ENCODE measurements at places on chromosomes 2 and 18.

- no peak for DNase-seq
Observed at GRCh38 chr18:38502539-38502938, 936.9 kb upstream of the CELF4 start.

- no peak for DNase-seq
Observed at GRCh38 chr18:31983020-31983419, 35.6 kb upstream of the RNF125 start.

GRCh38 chr2:154698296-154698720, at the start of gene KCNJ3:
Gene KCNJ3 (plus strand): TSS chr2:154698695. CDS start chr2:154698776, 81 bp downstream.
- no peak for DNase-seq

DNA sequence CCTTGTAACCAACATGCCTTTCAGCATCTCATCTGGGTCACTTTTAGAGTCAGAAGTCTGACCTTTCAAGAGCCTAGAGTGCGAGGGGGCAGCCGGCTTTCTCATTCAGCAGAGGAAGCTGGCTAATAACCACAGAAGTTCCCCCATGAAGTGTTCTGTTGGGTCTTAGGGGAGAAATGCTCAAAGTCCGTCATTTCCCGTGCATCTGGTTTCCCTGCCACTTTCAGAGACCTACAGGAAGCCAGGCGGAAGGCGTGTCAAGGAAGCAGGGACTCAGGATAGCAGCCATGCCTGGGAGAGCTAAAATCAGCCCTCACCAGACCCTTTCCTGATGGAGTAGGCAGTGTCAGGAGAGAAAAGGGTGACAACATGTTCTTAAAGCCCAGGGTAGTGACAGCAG, 301.8 kb upstream of the ID2 start:
- no peak for DNase-seq

DNA sequence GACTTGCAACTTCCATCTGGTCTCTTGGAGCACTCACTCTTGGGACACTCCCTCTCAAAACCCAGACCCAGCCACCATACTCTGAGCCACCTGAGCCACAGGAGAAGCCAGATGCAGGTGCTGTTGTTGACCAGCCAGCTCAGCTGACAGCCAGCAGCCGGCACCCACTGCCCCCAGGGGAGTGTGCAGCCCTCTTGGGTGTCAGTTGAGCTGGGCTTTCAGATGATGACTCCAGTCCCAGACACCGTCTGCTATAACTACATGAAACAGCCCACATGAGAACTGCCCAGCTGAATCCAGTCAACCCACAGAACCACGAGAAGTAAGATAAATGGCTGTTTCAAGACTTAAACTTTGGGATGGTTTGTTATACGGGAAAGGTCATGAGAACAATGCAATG, 10.7 kb upstream of the IGFBP2 start:
- no peak for DNase-seq

- DNase-seq: no peak
Observed at GRCh38 chr2:120778244-120778643, 42.6 kb downstream of the GLI2 start.

DNA sequence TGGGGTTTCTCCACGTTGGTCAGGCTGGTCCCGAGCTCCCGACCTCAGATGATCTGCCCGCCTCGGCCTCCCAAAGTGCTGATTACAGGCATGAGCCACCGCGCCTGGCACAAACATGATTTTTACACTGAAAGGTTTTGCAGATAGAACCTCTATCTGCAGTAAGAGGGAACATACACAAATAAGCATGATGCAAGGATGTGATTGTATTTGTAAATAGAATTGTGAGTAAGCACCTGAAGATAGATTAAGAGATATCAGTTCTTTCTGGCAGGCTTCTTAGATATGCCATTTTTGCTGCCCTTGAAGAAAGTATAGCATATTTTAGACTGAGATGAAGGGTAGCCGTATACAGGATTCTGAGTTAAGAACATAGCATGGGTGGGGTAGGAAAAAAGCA, 3.6 kb downstream of the COMMD1 start:
- no peak for DNase-seq

DNA sequence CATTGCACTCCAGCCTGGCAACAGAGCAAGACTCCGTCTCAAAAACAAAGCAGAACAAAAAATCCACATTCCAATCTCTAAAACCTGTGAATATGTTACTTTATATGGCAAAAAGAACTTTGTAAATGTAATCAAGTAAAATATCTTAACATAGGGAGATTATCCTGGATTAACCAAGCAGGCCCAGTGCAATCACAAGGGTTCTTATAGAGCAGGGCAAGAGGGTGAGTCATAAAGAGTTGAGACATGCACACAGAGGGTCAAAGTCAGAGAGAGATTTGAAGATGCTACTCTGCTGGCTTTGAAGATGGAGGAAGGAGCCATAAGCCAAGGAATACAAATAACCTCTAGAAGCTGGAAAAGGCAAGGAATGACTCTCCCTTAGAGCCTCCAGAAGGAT, 60.9 kb upstream of the SLC9A2 start:
- no peak for DNase-seq

DNA sequence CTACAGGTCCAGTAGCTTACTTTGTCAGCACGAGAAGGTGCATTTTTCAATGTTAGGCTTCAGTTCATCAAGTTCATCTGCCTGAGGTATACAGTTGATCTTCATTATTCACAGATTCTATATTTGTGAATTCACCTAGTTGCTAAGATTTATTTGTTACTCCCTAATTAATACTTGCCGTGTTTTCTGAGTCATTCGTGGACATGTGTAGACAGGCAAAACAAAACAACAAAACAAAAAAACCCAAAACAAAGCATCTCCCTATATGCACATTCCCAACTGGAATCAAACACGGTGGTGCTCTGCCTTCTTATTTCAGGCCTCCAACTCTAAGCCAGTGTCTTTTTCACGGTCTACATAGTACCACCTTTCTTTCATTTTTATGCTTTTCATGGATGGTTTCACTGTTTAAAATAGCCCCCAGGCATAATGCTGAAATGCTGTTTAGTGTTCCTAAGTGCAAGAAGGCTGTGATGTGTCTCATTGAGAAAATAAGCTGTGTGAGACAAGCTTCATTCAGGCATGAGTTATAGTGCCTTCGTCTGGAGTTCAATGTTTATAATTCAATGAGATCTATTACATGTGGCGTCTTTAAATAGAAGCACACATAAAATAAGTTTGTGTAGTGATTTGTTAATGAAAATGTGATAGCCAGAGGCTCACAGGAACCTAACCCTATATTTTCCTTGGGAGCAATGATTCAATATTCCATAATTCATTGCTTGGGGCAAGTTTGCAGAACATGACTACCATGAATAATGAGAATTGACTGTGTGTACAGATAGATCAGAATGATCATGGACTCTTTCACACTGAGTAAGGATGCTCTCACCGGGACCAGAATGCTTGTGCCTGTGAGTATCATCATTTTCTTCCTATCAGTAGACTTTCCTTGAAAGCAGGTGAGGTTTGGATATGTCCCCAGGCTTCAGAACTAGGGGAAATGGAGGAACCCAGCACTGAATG, 24.6 kb downstream of the ITGB6 start:
- no peak for DNase-seq

- DNase-seq: no peak
Observed at GRCh38 chr18:77762642-77763041, 513.0 kb downstream of the GALR1 start.

DNA sequence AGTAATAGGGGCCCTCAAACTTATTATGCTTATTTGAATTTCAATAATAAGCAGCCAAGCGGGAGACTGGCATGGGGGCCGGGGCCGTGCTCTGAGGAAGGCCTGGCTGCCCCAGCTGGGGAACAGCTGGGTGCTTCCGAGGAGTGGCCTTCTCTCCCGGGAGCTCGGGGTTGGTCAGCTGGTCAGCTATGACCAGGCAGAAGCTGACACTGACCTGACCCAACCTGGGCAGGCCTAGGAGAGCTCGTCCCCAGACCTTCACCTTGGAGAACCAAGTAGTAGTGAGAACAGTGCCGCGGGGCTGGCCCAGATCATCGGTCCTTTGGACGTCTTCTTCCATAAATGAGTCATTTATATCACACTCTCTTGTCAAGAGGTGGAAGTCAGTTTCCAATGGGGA, 36.1 kb downstream of the RRM2 start:
- DNase-seq: no peak

DNA sequence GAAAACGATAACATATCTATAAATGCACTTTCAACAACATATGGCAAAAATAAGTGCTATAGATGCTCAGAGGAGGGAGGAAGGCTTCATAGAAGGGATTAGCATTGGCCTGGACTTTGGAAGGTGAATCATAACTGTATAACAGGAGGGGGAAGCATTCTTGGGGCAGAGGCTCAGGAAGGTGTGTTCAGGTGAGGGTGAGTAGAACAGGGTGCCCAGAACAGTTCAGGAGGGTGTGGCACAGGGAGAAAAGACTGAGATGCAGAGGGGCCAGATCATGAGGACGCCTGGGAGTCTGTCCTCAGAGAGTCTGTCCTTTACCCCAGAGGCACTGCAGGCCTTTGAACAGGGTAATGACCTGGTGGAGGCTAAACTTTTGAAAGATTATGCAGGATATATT, 29.3 kb upstream of the MEP1B start:
- DNase-seq: no peak

GRCh38 chr2:108946442-108946841, 42.6 kb downstream of the EDAR start:
- DNase-seq: no peak

DNA sequence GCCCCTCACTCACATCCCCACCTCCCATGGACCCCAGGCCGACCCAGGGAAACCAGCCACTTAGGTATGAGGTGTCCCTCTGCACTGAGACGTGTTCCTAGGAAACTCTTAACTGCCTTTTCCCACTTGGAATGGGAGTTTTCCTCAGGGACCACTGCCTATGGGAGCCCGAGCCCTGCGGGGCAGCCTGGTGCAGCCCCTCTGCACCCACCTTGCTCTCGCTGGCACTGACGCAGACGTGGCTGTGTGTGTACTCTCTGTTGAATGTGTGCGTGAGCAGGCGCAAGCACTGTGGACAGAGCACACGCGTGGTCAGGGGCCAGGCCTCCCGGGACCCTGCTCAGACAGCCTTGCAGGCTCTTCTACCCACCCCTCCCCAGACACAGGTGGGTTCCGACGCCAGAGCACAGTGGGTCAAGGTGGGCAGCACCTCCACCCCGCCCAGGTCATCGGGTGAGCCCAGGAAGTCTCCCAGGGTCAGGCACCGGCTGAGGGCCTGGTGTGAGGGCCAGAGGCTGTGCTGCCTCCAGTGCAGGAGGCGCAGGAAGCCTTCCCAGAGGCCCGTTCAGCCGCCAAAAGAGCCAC, 30.0 kb downstream of the AQP12A start:
- DNase-seq: no peak

GRCh38 chr2:23159746-23160405, 225.1 kb upstream of the KLHL29 start:
- no peak for DNase-seq

DNA sequence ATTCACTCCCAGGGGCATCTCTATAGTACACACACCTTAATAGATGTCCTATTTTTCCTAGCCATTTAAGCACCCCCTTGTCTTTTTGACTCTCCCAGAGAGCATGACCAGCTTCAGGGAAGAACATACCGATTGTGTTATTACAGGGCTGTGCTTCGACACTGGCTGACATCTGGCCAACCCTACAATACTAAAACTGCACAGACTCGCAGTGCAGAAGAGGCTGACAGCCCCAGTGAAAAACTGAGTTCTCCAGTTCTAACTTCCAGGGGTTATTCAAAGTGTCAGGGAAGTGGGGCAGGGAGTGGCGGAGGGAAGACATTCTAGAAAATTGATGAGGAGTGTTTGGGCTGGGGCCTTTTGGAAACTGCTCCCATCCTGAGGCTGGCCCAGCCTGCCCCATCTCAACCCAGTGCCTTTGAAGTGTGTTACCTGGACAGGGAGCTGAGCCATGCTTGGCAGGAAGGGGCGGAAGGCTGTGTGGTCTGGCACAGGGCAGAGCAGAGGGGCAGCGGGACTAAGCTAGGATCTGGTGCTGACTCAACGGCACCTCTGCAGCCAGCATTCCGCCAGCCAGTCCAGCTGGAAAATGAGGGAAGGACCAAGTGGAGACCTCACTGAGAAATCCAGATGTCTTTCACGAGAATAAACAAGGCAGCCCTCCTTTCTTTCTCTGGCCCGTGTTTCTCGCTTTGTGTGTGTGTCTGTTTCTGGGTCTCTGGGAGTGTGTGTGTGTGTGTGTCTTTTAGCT, 15.4 kb upstream of the IGFBP5 start:
- DNase-seq: no peak

DNA sequence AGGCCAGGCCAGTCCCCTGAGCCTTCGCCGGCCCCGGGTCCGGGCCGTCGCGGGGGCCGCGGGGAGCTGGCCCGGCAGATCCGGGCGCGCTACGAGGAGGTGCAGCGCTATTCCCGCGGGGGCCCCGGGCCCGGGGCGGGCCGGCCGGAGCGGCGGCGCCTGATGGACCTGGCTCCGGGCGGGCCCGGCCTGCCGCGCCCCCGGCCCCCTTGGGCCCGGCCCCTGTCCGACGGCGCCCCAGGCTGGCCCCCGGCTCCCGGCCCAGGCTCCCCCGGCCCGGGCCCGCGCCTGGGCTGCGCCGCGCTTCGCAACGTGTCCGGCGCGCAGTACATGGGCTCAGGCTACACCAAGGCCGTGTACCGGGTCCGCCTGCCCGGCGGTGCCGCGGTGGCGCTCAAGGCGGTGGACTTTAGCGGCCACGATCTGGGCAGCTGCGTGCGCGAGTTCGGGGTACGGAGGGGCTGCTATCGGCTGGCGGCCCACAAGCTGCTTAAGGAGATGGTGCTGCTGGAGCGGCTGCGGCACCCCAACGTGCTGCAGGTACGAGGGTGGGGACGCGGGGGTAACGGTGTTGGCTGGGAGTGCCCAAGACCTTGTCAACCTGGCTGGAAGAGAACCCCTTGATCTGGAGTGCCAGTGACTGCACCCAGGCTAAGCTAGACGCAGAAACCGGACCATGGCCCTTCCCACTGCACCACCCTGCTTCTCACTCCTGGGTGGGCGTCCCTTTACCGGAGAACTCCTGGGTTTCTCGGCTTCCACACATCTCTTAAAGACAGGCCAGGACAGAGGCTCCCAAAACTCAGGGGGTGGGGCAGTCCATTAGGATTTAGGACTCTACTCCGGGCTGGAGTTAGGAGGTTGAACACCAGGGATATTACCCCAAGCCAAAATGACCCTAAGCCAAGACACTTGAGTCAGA, 739 bp downstream of the PKDCC start:
- DNase-seq: no peak

DNA sequence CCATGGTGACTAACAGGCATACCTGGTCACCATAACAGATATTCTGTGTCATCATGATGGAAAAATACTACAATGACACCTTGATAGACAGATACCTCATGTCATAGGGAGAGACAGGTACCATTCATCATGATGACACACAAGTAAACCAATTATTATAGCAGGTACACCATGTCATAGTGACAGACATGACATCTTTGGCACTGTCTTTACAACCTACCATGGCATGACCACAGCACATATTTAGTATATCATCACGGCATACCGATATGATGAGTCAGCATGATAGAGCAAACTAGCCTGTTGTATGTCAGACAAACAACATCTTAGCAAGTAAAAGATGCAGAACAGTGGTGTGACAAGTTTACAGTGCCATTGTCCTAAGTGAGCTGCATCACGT, 101.3 kb upstream of the KLHL29 start:
- no peak for DNase-seq

DNA sequence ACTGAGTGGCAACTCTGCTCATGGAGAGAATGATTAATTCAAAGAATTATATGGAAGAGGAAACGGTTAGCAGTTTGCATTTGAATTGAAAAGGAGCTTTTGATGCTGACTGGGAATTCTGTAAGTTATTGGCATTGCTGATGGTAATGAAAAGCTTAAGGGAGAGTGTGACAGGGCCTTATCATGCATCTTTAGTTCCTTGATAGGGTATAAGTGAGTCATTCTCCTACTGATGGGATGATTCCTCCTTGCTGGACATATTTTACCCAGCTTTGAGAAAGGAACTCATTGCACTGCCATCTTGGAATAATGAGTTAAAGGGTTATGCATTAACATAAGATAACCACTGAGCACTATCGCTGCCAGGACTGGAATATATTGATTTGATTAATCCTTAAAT, 740.7 kb downstream of the DCC start:
- DNase-seq: no peak
